ENCODE measurements at places on chromosomes 2 and 18. TPM values are rescaled to one million over a fixed set of nuclear protein-coding genes. Genes with fewer than 3 reads are reported as not detected.
A peak's percentile ranks its signal among the peaks of the same experiment; 100 is the strongest.

DNA sequence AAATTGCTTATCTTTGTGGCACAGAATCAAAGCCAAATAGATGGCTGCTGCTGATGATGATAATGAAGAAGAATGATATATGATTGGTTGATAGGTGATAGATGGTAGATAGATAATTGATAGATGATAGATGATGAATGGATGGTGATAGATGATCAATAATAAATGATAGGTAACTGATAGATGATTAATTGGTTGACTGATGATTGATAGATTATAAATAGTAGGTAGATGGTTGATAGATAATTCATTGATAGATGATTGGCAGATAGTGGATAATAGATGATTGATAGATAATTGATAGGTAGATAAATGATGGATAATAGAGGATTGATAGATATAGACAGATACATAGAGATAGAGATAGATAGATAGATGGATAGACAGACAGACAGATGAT lies 430.2 kb downstream of the EIPR1 start:
- no peak for DNase-seq

LYG2 gene
- total RNA-seq = not detected

ZBTB7C gene
- total RNA-seq = 1.4 TPM

PIEZO2 gene
- not detected for total RNA-seq

- DNase-seq = no peak
Measured at GRCh38 chr2:44325897-44326296, 35.4 kb downstream of the PREPL start.

- DNase-seq = no peak
Measured at GRCh38 chr18:36337679-36338402, 40.3 kb downstream of the FHOD3 start.

SATB2 gene
- not detected for total RNA-seq

DNA sequence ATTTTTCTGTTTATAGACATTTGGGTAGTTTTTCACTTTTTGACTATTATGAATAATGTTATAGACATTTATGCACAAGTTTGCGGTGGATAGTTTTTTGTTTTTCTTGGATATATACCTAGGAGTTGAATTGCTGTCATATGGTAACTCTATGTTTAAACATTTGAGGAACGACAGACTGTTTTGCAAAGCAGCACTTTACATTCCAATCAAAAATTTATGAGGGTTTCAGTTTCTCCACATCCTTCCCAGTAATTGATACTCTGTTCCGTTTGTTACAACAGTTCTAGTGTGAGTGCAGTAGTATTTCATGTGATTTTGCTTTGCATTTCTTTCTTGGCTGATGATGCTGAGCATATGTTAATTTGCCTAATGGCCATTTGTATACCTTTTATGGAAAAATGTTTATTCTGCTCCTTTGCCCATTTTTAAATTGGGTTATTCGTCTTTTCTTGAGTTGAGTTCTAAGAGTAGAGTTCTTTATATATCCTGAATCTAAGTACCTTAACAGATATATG lies 617.3 kb upstream of the LRATD1 start:
- no peak for DNase-seq

GRCh38 chr2:177611310-177611886 lies 218.8 kb downstream of the AGPS start:
- no peak for DNase-seq

SEC11C gene
- 147 TPM for total RNA-seq

SGO2 gene
- 20.9 TPM for total RNA-seq

STARD6 gene
- total RNA-seq = 0.54 TPM

C2orf15 gene
- total RNA-seq = 0.29 TPM

- DNase-seq = no peak
Measured at GRCh38 chr2:236178890-236179235, 10.7 kb upstream of the GBX2 start.

DNA sequence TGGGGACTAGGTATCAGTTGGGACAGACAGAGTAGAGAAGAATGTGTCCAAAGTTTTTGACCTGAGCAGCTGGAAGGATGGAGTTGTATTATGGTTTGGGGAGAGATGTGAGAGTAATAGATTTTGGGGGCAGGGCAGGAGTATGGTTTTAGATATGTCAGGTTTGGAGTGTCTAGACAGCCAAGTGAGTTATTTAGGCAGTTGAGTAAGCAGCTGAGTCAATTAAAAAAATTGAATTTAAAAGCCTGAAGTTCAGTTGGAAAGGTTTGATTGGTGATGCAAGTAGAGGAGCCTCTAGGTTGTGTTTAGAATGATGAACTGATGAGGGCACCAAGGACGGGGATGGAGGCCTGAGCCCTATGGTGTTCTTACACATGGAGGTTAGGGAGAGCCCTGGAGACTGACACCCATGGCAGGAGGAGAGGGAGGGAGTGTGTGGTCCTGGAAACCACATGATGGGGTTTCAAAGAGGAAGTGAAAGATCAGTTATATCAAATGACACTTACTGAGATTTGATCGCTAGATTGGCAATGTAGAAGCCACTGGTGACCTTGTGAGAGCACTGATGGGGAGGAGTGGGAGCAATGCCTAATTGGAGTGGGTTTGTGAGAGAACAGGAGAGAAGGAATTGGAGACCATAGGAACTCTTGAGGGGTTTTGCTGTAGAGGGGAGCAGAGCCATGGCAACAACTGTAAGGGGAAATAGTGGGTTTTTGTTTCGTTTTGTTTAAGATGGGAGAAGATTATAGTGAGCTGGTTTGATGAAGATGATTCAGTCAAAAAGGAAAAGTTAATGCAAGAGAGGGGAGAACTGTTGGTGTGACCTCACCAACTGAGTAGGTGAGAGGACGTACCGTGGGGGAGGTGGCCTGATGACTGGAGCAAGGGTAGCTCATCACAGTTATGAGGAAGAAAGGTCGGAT lies 10.3 kb downstream of the ITGA6 start:
- peak; percentile 17 for DNase-seq

PGAP1 gene
- 30.1 TPM for total RNA-seq

GRCh38 chr2:100747551-100747950 lies 72.4 kb upstream of the NPAS2 start:
- DNase-seq = no peak

GRCh38 chr2:79596403-79596802 lies 83.6 kb downstream of the CTNNA2 start:
- no peak for DNase-seq

MYCN gene
- not detected for total RNA-seq

DNA sequence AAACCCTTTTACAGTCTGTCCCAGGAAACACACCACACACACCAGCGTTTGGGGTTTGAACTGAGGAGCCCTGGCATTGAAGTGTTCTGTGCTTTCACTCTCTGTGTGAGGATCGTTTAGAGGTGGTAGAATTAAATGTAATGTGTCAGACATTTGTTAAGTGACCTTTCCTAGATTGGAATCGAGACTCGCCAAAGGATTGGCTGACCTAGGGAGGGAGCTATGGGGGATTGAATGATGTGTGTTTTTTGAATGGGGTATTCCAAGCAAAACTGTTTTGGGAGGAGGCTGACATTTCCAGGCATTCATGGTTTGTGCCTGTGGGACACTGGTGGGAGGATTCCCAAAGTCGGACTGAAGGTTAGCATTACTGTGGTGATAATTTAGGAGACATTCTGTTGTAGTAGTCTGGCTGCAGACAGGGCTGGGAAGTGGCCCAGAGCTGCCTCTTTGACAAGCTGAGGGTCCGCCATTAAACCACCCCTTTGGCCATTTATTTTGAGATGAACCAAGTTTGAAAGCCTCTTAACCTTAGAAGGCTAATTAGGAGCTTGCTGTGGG lies 1.7 kb downstream of the MYO1B start:
- no peak for DNase-seq

NEB gene
- total RNA-seq = 0.05 TPM

FOXI3 gene
- total RNA-seq = not detected

LYPD1 gene
- not detected for total RNA-seq

CRIM1 gene
- total RNA-seq = 15.3 TPM

DNA sequence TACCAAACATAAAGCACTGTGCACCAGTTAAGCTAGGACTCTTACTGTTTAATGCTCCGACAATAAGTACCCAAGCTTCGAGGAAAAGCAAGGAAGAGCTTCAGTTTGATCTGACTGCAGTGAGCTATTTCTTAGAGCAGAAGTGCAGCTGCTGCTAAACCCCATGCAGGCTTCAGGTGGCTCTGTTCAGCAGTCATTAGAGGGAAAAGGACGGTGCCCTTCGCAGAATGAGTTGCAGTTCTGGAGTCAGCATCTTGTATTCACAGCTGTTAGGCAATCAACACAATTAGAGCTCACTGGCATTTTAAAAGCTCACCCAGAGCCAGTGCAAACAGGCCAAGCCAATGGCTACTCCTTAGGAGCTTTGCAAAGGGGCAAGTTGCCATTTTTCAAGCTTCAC lies 1.5 kb upstream of the CERKL start:
- DNase-seq = no peak

TEKT4 gene
- 0.27 TPM for total RNA-seq

DNA sequence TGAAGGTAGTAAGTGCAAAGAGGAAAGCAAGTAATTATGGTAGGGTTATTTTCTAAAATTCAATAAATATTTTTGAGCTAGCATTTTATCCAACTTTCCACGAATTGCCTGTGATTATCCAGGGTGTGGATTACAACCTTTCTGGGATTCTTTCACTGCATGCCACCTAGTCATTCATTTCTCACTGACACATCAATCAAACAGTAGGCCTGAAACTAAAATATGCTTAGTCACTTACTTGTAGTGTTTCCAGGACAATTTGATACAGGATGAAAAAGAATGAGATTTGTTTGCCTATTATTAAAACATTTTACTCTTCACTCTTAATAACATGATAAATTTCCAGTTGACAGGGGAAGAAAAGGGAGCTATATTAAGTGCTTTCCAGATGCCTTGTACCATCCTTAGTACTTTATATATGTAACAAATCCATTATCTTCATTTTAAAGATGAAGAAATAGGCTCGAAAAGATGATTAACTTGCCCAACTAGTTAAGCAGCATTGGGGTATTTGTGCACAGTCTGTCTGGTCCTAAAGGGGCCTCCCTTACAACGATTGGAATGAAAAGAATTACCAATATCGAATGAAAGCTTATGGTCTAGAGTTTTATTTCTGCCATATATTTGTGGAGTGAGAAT lies 70.4 kb downstream of the KCTD1 start:
- no peak for DNase-seq

- no peak for DNase-seq
Measured at GRCh38 chr2:46173636-46174250, 123.5 kb upstream of the EPAS1 start.

EMILIN1 gene
- 1.5 TPM for total RNA-seq

DNA sequence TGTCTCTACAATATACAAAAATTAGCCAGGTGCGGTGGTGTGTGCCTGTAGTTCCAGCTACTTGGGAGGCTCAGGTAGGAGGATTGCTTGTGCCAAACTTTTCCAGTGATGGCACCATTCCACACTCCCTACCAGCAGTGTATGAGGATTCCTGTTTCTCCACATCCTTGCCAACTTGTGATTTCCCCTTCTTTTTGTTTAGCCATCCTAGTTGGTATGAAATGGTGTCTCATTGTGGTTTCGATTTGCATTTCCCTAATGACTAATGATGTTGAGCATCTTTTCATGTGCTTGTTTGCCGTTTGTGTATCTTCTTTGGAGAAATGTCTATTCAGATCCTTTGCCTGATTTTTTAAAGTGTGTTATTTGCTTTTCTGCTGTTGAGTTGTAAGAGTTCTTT lies 41.0 kb downstream of the EPB41L5 start:
- DNase-seq = no peak

GRCh38 chr18:63378919-63379638 lies 12.1 kb upstream of the KDSR start:
- DNase-seq = no peak

DNA sequence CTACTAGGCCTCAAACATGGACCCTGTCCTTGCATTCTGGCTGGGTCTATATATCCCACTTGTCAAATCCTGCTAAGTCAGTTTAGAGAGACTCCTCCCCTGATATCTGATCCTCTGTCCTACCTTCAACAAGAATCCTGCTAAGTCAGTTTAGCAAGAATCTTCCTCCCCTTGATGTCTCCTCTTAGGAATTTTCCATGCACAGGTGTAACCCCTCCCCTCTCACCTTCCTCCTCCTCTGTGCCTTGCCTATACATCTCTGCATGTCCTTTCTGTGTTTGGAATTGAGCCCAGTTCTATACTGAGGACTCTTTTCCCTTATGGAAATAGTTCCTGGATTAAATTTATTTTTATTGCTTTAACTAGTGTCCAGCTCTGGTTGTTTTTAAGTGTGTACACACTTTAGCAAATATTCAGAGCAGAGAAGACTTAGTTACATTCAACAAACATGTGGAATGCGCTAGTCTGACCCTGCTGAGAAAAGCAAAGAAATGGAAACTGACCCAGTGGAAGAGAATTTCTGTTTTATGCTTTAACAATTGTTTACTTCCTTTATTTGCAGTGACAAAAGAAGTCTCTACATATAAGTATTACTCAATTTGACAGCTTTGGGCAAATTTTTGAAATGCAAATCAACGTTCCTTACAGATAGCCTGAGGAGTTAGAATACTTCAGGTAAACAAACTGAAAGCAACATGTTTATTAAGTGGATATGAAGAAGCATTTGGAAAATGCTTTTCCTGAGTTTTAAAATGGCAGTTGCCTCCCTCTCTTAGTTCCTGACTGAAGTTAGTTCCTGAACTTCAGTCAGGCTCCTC lies 80.6 kb downstream of the RIT2 start:
- DNase-seq = no peak

DNA sequence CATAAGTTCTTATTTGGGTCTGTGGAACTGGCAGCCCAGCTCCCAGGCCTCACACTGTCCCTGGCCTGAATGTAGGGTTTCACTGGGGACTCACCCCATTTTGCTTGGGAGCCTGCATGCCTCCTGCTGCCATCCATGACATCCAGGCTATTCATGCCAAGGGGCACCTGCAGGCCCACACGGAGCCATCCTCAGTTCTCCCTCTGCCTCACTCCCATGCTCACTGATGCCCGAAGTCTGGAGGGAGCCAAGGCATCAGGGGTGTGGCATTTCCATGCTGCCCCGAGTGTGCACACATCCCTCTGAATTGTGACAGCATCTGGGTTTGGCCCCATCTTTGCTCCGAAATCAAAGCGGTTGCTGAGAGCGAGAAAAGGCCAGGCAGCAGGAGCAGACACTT lies 67.4 kb upstream of the ZNF804A start:
- DNase-seq = no peak

GRCh38 chr2:98727369-98728087 lies 3.4 kb downstream of the MGAT4A start:
- DNase-seq = no peak

- peak; percentile 70 for DNase-seq
Measured at GRCh38 chr18:35376742-35377695, at the start of gene ZNF396. Gene ZNF396, minus strand, starts transcription at chr18:35377337. Its CDS starts 3,045 bp downstream, at chr18:35374292.

DNA sequence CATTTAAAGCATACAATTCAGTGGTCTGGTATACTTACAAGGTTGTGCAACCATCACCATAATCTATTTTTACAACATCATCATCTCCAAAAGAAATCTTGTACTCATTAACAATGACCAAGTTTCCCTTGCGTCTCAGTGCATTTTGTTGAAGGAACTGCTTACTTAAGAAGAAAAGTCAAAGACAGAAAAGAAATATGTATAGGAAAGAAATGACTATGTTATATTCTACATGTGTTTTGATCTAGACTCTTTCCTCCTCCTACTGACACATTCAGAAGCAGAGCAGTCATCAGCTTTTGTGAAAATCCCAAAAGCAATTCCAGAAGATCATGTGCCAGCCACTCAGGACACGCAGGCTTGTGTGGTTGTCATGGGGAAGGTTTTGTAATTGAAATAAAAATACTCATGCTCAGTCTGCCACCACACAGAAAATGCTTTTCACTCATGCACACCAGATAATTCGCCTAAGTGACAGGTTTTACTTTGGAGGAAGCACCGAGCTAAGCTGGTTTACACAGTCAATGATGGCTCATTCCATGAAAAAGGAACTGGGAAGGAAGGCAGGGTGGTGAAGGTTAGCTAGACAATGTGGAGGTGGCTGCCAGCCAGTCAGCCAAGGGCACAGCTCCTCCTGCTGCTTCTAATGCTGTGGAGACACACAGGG lies 158.5 kb upstream of the REV1 start:
- no peak for DNase-seq

DSG4 gene
- total RNA-seq = not detected

GRCh38 chr18:40035966-40036365 lies 1919.1 kb upstream of the PIK3C3 start:
- DNase-seq = no peak
